ENCODE measurements at places on chromosomes 7 and 10.

- DNase-seq = no peak
Measured at GRCh38 chr7:13031468-13031867, 344.0 kb downstream of the ARL4A start.

- DNase-seq = no peak
Measured at GRCh38 chr10:1550291-1550595, 187.1 kb downstream of the ADARB2 start.

GRCh38 chr7:86939197-86939814, 120.1 kb downstream of the ELAPOR2 start:
- DNase-seq = no peak

- DNase-seq = no peak
Measured at GRCh38 chr7:36602511-36602910, 121.8 kb downstream of the AOAH start.

DNA sequence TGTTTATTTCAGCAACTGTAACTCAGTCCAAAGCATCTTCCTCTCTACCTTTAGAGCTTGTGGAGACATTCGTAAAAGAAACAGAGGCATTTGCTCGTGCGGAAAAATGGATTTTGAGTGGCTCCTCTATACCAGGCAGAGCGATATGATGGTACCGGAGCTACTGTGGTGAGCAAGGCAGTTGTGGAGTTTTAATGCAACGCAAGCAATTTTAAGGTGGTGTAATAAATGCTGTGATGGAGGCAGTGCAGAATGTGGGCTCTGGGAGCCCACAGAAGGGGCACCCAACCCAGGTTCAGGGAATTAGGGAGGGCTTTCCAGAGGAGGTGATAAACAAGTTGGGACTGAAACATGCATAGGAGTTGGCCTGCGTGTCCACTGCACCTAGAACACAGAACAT, 149.5 kb downstream of the CDH23 start:
- DNase-seq = no peak

- DNase-seq = no peak
Measured at GRCh38 chr7:105413887-105414437, 25.2 kb upstream of the SRPK2 start.

Measured in breast epithelium (tissue), 4 donors.